CD4-positive, alpha-beta memory T cell (primary cell): ENCODE measurements at places on chromosomes 13 and 19. TPM values are rescaled to one million over a fixed set of nuclear protein-coding genes. Genes with fewer than 3 reads are reported as not detected.

The IGSF23 gene
- total RNA-seq = not detected

The FCER2 gene
- not detected for total RNA-seq

The FBXO46 gene
- total RNA-seq = 37.3 TPM

The DYRK1B gene
- 28.4 TPM for total RNA-seq

The KANK3 gene
- total RNA-seq = 5.0 TPM

The GPR12 gene
- total RNA-seq = not detected

The CACNG8 gene
- not detected for total RNA-seq

The ZSCAN1 gene
- not detected for total RNA-seq

The ZFP28 gene
- total RNA-seq = 8.8 TPM

The GFY gene
- not detected for total RNA-seq

The IZUMO2 gene
- total RNA-seq = not detected

The LYPD3 gene
- 3.3 TPM for total RNA-seq

The LGALS14 gene
- not detected for total RNA-seq

The MAP4K1 gene
- total RNA-seq = 361 TPM

GRCh38 chr19:19214159-19214490 lies 2.4 kb downstream of the NCAN start:
- no peak for DNase-seq

DNA sequence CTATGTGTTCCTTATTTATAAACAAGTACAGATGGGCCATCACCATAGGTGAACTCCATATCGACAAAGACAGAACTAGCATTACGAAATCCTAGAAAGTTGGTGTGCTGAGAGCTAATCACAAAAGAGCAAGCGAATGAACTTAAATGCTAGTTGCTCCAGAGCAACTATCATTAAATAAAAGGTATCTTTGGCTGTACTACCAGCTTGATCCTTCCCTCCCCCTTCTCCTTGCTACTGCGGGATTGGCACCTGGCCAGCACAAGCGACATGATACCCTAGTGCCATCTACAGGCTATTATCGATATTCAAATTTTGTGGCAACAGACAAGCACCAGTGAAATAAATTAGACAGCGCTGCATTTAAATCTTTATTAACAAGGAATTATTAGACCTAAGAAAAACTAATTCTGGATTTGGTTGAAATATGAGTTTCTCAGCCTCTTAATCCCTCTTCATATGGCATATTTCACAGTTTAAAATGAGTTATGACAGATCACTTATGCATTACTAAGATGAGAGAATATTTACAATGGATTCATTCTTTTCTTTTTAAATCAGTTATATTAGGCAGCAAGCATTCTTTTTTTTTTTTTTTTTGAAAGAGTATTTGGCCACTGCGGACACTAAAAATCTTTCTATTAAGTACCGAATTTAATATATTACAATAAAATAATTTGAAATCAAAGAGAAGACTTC lies 5.8 kb downstream of the PCDH9 start:
- peak; percentile 39 for DNase-seq

GRCh38 chr13:74134777-74135325 lies 647 bp upstream of the KLF12 start:
- peak; percentile 72 for DNase-seq

- no peak for DNase-seq
These were observed 70.5 kb downstream of the NHLRC3 start for GRCh38 chr13:39108783-39109182.

DNA sequence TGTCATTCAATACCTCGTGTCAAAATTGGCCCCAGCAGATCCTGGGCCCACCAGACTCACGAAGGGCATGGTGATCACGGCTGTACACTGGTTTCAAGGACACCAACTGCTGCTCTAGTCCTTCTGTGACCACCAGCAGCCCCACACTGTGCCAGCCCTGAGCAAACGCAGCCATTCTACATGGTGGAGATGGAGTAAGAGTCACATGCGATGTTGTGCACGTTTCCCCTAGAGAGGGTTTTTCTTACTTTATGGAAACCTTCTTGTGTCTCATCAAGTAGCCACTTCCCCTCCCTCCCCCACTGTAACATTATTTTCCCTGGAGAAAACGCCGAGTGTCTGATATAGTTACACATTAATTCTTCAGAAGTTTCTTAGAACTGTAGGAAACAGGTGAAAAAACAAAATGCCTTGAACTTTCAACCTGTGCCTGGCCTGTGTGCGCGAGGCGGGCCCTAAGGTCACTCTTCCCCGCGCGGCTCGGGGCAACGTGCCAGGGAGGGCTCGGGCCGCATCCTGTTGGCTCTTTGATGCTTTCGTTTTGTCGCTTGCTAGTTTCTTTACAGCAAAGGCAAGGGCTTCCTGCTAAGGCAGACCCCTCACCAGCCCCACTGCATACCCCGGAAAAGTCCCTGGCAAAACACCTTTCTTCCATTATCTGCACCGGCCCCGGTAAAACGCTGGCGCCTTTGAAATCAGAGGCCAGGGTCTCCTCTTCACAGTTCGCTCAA lies 44.6 kb downstream of the GGACT start:
- no peak for DNase-seq

DNA sequence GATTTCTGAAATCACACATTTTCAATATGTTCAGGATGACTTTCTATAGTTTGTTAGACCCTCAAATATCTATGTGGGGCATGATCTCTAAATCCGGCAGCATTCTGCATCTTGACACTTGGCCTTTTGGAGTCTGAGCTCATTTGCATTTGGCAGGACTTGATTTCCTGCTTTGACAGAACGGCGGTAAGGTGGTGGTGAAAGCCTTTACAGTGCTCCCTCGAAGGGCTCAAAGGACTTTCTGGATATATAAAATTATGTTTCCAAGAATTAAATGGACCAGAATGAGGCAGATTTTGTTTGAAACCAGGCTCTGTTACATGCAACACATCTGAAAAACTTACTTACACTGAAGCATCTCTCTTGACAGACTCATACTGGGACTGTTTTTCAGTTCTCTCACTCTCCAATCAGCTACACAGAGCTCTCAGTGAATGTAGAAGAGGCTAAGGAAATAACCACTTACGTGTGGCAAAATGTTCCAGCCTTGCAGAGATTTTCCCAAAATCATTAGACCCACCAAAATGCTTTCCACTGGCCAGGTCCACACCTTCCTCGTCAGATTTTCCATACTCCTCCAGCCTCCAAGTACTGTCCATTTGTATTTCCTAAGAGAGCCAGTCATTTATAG lies 207.2 kb downstream of the SPRY2 start:
- no peak for DNase-seq

- no peak for DNase-seq
These were observed 2.0 kb downstream of the FGF22 start for GRCh38 chr19:641702-642101.

GRCh38 chr13:29763436-29764180 lies 86.8 kb downstream of the UBL3 start:
- DNase-seq = no peak

GRCh38 chr19:18562086-18562485 lies 4.4 kb downstream of the KXD1 start:
- DNase-seq = no peak

DNA sequence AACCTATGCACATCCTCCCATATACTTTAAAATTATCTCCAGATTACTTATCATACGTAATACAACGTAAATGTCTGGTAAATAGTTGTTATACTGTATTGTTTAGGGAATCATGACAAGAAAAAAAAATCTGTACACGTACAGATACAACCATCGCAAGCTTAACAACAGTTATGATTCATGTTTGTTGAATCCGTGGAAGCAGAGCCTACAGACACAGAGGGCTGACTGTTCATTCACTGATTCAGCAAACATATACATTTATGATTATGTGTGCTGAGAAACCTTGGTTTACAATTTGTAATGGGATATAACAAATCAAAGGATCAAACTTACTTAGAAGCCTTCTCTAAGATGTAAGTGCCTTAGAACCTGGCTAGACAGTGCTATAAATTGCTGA lies 1.5 kb downstream of the ZNF260 start:
- no peak for DNase-seq

- DNase-seq = no peak
These were observed 9.2 kb downstream of the CYP2B6 start for GRCh38 chr19:41000310-41000737.

GRCh38 chr19:36245210-36246005 lies 30.5 kb downstream of the ZNF146 start:
- no peak for DNase-seq

GRCh38 chr13:20869540-20869939 lies 33.0 kb downstream of the XPO4 start:
- no peak for DNase-seq

DNA sequence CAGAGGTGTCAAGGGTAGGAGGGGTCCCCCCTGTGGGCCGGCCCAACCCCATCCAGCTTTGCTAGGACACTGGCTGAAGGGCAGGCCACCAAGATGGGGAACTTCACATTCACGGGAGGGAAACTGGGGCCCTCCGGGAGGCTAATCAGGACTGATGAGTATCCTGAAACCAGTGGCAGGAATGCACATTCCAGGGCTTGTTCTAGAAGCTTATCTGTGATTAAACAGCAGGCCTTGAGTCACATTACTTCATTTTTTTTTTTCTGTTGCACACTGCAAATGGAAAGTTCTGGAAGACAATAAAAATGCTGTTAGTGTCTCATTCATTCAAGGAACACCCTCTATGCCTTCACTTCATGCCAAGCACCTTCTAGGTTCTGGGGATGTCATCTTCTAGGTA lies 15.5 kb upstream of the SIGLEC11 start:
- DNase-seq = no peak

GRCh38 chr13:28579736-28580135 lies 79.2 kb upstream of the POMP start:
- no peak for DNase-seq
